ENCODE measurements at places on chromosomes 16 and 17.

DNA sequence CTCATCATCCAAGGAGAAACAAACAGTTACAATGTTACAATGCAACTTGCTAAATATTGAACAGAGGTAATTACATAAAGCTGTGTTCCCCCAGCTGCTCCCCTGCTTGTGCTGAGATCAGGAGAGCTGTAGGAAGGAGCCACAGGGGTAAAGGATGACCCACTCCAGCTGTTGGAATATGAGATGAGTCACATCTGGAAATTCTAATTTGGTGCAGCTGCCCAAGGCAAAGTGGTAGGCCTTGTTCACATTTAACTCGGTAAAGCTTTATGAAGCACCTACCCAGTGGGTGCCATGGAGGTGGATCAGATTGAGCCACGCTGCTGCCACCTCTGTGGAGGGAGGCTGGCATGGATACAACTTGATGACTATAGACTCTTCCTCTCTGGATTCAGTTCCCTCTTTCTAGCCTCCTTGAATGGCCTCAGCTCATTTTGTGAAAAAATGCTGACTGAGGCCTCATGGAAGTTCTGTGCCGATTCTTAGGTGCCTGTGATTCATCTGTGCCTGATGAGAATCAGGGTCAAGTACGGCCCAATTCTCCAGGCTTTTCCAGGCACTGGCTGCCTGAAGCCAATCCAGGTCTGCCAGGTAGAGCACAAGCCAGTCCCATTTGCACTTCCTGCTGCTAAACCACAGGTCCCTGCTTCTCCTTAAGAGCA lies 7.4 kb downstream of the ZNF689 start:
- DNase-seq: no peak

DNA sequence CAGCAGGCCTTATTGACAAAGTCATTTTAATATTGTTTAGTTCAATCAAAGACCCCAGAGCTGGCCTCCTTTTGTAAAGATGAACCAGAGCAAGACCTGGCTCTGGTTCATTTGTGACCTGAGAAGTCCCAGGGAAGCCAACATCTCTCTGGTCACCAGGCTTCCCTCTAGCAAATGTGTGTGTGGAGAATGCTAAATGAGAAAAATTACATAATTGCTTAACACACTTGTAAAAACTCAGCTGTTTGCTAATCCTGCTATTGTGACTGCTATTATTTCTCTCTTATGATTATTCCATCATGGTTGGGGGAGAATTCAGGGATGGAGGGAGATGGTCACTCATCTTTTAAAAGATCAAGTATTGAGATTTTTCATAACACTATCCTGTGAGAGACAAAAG lies 94.3 kb upstream of the CLEC3A start:
- DNase-seq: no peak

- no peak for DNase-seq
Measured at GRCh38 chr16:27399969-27400368, 2.0 kb upstream of the IL21R start.

DNA sequence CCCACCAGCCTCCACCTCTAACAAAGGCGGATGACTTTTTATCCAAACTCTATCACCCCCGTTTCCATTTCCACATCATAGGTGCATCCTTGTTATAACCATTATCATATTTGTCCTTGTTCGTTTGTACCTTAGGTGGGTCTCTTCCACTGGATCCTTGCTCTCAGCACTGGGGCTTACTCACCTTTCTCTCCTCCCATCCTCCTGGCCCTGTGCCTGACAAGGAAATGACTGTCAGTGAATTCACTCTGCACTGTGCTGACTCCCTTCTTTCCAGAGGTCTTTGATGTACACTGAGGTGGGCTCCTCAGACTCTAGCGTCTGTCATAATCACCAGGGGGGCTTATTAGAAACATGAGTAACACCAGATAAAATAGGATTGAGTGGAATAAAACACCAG lies 3.1 kb downstream of the GSG1L2 start:
- no peak for DNase-seq

All from stimulated activated CD8-positive, alpha-beta memory T cell treated with anti-CD3 and anti-CD28 coated beads, Interleukin-7, amount 100 ng/mL, for 1 hour (primary cell).